MM.1S (cell line): ENCODE measurements at places on chromosomes 3 and 15.

- DNase-seq, result no peak
Measured at GRCh38 chr3:68874551-68875348, 57.6 kb downstream of the TAFA4 start.

DNA sequence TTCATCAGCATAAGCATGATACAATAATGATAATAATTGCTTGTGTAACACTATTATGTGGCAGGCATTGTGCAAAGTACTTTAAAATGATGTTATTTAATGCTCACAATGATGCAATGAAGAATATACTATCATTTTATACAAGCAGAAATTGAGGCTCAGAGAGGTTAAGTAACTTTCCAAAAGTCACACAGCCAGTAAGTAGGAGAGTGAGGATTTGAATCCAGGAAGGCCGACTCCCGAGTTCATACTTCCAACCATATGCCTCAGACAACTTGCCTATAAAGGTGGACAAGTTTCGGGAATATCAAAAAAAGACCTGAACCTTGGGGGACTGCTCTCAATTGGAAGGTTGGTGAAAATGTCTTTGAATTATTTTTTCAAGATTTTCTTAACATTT lies 19.9 kb downstream of the RARB start:
- no peak for DNase-seq

- no peak for DNase-seq
Measured at GRCh38 chr15:85759376-85759775, 35.3 kb downstream of the KLHL25 start.

GRCh38 chr3:21801631-21802030 lies 50.6 kb upstream of the ZNF385D start:
- no peak for DNase-seq

GRCh38 chr15:58137686-58138085 lies 495 bp upstream of the AQP9 start:
- DNase-seq, result no peak

DNA sequence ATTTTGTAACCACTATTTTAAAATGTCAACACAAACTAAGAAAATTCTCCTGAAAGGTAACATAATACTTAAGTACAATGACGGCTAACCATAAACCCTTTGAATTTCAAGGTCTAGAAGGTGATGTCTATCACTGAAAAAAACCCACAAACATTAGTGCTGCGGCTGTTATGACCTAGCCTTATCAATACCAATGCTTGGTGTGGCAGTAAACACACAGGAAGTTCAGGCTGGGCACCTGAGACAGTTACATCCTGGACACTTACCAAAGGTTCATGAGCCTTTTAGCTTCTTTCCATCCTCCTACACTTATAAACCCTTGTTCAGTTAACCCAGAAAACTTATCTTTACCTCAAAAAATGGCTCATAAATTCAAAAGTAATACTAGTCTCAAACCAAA lies 5.8 kb downstream of the HSPBAP1 start:
- no peak for DNase-seq

- DNase-seq, result no peak
Measured at GRCh38 chr15:80328496-80328895, 75.7 kb upstream of the ARNT2 start.

- DNase-seq, result no peak
Measured at GRCh38 chr3:186603159-186603558, 9.7 kb upstream of the AHSG start.

DNA sequence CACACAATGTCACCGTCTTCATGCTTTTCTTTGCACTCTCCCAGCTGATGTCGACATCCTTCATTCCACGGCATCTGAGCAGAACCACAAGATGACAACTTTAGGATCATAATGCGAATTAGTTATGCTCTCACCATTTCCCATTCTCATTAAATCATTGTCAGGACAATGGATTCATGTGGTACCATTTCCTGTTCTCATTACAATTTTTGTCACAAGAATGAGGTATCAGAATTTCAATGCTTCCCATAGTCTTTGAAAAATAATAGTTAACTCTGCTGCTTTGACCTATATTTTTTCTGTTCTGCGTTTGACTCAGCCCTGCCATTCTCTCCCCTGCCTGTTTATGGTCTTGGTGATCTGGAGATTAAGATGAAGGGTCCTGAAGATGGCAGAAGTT lies 175.7 kb upstream of the MDFIC2 start:
- no peak for DNase-seq

DNA sequence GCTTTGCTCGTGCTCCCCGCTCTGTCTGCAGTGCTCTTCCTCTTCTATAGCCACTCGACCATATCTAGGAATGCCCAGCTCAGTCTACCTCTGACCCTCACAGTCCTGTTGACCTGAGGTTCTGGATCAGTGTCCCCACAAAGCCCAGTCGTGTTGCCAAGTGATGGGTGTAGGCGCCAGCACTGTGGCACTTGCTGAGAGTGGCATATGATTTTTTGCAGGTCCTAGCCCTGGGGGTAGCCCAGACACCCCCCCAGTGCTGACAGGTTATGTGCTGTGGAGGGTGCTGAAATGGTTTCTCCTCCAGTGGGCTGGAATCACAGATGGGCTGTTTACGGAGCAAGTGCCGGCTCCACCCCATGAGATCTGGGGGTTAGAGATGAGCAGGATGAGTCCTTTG lies 32.5 kb downstream of the ACAD9 start:
- DNase-seq, result no peak

DNA sequence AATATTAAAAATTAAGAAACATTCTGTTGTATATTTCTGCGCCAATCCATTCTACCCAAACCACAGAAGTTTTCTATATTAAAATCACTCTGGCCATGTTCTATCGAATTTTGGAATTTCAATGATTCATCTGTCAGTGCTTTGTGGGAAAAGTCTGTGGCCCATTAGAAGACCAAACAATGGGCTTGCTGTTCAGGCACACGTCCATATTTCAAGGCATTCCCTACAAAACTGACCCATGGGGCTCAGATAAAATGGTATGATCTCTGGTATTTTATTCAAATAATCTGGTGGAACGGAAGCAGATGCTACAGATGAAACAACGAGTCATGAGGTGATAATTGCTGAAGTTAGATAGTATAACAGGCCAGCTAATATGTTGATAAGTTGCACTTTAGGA lies 12.4 kb downstream of the NPHP3 start:
- DNase-seq, result no peak

DNA sequence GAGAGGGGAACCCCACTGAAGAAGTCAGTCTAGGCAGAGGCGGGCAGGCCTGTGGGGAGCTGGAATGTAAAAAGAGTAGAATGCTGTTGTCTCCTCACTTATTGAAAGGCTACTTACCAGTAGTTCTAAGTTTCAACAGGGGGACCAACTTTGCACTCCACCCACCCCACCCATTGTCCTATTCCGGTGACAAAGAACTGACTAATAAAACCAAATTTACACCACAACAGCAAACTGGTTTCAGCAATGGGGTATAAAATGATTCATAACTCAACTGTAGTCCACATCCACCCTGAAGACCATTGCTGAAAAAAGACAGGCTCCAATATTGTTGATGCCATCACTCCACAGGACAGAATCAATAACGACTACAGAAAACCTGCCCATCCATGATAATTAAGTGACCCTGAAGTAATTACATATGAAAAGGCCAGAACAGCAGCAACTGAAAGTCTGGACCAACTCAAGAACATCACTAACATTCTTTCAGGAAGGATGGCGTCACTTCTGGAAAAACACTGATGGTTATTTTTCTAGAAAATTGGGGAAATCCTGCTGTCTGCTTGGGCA lies 80.2 kb downstream of the ABI3BP start:
- no peak for DNase-seq

DNA sequence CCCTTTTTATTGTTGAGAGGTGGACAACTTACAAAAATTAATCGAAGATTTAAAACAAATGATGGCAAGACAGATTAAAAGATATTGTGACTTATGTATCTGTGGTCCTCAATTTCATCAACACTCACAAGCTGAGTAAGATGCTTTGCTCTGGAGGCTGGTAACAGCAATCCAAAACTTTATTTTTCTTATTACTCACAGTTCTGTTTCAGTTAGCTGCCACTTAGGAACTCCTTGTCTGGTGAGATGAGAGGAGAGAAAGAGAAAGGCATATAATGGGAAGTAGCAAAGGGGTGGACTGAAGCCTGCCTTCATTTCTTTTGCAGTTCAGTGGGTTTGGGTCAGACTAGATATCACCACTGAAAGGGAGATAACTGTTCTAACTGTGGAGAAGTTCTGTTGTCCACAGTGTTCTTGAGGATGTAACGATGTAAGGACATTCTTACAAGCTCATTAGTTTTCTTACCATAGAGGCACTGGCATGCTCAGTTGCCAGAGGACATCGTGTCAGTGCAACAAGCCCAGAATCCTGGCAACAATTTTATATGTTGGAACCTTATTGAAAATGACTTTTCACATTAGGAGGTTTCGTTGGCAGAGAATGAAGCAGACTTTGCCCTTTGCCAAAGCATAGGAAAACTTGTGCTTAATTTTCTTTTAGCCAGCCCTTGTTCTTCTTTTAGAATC lies 93.6 kb downstream of the PLCL2 start:
- DNase-seq, result no peak

- DNase-seq, result no peak
Measured at GRCh38 chr3:13347390-13347950, 72.7 kb downstream of the NUP210 start.

DNA sequence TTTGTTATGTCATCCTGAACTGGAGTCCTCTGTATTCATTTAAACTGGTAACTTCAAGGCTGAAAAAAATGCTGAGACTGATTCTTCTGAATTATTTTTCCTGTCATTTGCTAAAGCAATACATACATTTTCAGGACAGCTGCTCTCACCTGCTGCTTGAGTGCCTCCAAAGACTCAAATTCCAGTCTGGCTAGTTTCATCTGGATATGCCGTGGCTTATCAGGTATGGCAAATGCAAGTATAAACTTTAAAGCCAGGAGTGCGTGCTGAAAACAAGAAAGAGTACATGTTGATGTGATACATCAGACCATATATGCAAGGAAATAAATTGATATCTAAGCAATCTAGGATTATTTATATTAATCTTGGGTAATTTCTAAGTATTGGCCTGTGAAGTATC lies 146.1 kb downstream of the SNRK start:
- DNase-seq, result no peak

DNA sequence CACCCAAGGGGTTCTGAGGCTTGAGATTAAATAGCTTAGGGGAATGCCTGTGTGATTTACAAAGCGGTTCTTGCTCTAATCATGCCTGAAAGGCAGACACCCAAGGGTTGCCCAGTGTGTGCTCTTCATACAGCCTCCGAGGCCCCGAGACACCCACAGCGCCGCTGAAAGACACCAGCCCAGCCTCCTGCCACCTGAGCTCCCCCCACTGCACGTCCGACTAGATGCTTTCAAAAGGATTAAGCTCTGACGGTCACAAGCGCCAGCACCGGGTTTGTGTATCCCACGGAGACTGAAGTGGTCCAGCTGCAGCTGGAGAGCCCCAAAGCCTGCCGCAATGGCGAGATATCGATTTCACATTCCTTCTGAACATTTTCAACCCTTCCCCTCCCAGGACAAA lies 50.3 kb downstream of the SPATA12 start:
- no peak for DNase-seq

DNA sequence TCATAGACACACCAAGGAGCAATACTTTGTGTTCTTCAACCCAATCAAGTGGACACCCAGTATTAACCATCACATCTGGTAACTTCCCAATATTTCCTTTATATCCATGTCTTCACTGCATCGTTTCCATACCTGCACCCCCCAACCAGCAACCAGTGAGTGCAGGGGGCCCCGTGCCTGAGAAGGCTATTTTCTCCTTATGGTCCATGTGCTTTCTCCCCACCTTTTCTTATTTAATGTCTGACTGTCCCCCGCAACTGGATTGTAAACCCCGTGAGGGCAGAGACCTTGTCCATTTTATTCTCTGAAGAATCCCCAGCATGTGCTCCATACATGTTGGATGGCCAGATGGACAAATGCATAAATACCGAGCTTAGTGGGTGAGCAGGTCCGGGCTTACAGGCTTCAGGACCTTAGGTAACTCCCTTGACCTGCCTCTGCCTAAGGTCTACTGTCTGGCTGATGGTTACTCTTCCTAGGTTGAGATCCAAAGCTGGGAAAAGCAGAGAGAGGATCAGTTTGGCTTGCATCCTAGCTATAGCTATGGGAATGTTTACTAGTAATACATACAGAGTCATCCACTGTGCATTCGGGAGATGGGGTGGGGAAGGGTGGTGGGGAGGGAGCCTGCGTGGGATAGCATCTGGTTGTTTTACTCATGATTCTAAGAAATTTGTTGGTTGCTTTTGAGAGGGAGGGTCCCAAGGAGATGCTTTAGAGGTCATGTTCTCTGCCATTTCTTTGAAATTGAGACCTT lies 41.5 kb downstream of the PXYLP1 start:
- no peak for DNase-seq

- peak; percentile 75 for DNase-seq
Measured at GRCh38 chr15:23877502-23878412, 190.7 kb upstream of the NDN start.

DNA sequence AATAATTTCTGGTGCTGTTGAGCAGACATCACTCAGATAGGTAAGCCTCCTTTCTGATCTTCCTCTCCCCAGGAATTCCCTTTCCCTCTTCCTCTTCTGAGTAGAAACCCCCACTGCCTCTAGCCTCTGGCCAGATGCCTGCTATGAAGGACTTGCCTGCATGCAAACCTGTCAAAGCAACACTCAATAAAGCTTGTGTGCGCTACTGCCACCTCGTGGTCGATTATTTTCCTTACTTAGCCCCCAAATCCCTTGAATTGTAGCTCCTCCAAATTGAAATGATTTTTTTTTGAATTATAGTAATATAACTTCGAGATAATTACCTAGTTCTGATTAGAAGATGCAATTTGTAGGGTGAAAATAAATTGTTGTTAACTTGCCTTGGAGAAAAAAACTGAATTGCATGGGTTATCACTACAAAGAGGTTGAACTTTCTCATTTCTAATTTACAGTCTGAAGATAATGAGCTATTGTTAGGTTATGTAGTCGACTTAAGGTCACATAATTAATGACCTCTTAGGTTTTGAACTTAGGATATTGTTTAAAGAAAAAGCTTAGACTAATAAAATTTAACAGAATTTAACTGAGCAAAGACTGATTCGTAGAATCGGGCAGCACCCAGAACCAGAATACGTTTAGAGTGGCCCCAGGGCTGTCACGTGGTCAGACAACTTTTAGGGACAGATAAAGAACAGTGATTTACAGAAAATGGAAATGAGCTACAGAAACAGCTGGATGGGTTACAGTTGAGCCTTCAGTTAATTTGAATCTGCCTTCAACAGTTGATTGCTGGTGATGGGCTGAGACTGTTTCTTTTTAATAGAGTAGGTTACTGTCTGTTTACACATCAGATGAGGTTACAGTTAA lies 269.3 kb downstream of the ARPP21 start:
- DNase-seq, result peak; percentile 74
